ENCODE measurements at places on chromosomes 2 and 18.
A peak's percentile ranks its signal among the peaks of the same experiment; 100 is the strongest.

DNA sequence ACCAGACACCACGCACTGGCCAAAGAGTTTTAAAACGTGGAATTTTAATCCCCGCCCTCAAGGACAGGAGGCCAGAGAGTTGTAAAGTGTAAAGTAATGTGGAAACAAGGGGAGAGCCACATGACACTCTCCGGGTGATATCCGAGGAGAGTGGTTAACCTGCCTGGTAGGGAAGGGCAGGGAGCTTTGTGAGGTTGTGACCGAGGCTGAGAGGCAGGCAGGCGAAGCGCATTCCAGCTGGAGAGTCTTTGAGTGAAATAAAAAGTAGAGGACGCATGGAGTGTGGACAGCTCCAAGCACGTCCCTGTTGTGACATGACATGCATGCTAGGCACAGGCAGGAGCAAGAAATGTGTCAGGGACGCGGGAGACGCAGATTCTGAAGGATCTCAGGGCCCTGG lies 539.5 kb downstream of the RNF144A start:
- no peak for DNase-seq

DNA sequence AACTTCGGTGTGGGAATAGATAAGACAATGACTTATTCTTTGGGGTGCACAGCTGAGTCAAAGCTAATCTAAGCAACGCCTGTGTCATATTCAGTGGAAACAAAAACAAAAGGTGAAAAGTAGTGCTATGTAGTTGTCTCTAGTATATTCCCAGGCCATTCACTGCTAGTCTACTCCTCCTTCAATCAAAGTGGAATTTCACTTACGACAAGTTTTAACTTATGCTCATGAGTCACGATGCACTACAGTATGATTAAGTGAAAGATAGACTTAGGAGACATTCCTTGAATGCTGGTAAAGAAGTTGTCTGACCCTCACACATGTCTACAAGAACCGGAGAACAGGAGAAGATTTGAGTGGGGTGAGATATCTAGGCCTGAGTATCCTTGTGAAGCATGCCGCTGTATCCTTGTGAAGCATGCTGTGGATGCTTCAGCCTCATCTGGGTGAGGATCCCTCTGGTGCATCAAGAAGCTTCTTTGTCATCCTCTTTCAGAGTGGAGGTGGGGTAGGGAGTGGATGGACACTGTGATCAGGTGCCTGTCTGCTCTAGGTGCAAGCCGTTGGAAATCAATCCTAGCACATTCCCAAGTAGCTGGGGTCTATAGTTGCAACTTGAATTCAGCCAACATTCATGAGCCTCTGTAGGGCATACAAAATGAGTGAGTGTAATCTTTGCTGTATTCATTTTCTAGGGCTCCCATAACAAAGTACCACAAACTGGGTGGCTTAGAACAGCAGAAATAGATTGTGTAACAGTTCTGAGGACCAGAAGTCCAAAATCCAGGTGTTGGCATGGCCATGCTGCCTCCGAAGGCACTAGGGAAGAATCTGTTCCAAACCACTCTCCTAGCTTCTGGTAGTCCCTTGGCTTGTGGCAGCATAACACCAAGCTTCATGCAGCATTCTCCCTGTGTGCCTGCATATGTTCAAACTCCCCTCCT lies 173.5 kb upstream of the FN1 start:
- DNase-seq = no peak

GRCh38 chr2:96427169-96427568 lies 78.0 kb downstream of the NEURL3 start:
- no peak for DNase-seq

DNA sequence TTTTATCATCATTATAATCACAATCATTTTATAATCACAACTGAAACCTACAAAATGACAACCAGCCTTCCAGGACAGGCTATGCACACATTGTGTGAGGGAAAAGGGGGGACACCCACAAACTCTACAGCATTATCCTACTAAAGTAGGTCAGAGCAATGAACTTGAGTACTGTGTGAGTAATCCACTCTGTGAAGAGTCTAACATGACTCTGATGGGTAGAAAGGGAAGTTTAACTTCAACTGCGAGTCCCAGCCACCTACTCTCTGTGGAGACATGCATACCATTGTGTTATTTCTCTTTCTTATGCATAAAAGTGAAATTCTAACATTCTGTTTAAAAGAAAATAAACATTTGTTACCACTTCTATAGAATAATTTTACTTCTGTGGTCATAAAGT lies 177.9 kb downstream of the ZNF516 start:
- DNase-seq = no peak

GRCh38 chr2:140905083-140905781 lies 1225.6 kb downstream of the LRP1B start:
- no peak for DNase-seq

DNA sequence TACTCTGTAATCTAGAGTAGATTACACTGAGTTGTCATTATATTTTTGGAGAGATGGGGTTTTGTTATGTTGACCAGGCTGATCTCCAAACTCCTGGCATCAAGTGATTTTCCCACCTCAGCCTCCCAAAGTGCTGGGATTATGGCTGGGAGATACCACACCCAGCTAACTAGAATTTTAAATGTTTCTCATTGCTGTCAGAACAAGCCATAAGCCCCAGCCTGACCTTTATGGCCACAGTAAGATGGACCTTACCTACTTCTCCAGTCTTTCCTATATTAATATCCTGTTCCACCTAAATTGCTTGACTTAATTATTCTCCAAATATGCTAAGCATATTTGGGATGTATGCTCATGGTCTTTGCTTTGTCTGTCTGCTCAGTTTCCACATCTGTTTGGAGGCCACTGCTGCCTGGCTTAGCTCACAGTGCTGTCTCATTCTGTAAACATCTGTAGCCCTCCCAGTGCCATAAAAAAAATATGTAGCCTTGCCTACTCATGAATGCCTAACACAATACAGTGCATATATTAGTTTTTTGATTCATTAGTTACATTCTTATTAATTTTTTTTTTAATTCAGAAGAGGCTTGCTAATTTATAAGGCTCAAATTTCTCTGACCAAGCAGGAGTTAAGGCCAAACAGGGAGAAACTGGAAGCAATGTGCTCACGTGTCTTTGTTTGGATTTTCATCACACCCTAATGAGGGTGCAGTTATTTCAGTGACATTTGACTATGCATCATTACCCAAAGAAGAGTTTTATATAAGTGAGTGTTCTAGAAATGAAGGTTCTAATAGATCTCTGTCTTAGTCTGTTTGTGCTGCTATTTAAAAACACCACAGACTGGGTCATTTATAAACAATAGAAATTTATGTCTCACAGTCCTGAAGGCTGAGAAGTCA lies 45.3 kb upstream of the PSME4 start:
- DNase-seq = no peak

DNA sequence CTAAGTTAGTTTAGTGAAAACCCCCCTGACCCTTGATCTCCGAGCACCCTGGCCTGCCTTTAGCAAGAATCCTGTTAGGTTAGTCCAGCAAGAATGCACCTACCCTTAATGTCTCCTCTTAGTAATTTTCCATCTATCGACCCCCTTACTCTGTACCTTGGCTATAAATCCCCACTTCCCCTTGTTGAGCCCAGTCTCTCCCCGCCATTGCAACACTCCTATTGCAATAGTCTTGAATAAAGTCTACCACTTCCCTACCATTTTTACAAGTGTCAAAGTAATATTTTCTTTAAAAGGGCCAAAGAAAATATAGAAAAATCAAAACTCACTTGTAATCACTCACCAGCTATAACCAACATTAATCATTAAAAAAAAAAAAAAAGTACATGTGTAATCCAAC lies 4.2 kb upstream of the ZBTB7C start:
- no peak for DNase-seq

DNA sequence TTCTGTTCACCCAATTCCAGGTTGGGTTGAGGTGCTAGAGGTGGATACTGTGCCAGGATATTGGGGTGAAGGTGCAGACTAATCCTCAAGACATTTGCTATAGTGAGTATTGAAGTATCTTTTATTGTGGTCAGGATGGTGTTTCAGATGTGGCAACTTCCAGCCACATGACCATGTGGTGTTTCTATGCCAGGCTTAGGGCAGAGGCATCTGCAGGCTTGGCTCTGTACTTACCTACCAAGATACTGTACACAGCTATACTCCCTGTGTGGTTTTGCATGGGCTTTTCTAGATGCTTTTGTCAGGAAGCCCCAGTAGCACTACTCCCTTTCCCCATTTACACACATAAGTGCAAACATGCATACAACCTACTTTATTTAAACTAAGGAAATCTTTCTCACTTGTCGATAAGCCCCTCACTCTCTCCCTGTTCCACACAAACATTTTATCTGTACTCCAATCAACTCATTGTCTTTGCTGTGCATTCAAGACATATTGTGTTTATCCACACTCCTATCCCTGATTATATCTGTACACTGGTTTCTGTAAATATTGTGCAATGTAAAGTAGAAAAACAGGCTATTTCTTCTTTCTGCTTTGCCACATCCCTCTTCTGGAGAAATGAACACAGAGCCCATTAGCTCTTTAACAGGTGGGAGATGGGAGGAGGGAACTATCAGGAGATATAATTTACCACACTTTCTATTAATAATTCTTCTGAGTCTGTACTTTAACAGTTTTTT lies 12.3 kb downstream of the ARL6IP6 start:
- DNase-seq = peak; percentile 69

DNA sequence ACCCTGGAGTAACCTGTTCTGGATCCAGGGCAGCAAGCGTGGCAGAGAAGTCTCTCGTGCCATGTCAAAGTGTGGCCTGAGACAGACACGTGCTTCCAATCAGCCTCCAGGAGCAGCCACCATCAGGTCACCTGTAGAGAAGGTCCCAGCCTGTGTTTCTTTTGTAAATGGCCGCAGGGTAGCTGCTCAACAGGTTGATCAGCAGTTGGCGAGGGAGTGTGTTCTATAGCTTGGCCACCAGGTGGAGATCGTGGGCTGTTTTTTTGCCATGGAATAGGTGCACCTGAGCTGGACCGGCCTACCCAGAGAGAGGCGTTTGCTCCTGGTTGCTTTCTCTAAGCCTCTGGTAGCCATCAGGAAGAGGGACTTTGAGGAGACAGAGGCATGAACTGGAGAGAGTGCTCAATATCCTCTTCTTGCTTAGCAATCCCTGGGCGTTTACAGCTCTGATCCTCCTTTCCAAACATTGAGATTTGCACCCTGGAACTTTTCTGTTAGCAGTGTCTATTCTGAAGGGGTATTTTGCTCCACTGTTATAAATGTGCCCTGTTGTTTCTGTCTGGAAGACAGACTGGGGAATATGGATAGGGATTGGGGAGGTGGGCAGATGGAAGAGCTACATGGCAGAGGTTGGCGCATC lies 34.2 kb upstream of the EN1 start:
- peak; percentile 65 for DNase-seq

- DNase-seq = no peak
These were observed 14.6 kb downstream of the CIB4 start for GRCh38 chr2:26626606-26627005.

- no peak for DNase-seq
These were observed 52.7 kb upstream of the MAPK4 start for GRCh38 chr18:50507120-50507590.

DNA sequence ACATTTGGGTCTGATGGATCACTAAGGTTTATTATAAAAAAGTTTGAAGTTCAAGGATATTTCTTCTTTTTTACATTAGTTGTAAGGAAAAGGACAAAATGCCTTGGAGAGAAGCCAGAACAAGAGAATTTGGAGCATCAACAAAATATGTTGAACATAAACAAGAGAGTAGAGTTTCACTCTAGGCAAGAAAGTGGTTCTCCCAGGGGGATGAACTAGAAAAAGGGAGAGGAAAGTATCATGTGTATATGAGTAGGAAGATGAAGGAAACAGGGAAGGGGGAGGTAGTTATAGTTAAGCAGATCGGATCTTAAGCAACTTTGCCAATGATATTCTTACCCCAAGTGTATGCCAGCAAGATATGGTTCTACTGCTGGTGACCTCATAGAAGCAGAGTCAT lies 63.8 kb upstream of the GALNT3 start:
- DNase-seq = no peak

- no peak for DNase-seq
These were observed 6.2 kb upstream of the TSPYL6 start for GRCh38 chr2:54262015-54262765.

- DNase-seq = no peak
These were observed 86.6 kb downstream of the ASB1 start for GRCh38 chr2:238513346-238513745.

DNA sequence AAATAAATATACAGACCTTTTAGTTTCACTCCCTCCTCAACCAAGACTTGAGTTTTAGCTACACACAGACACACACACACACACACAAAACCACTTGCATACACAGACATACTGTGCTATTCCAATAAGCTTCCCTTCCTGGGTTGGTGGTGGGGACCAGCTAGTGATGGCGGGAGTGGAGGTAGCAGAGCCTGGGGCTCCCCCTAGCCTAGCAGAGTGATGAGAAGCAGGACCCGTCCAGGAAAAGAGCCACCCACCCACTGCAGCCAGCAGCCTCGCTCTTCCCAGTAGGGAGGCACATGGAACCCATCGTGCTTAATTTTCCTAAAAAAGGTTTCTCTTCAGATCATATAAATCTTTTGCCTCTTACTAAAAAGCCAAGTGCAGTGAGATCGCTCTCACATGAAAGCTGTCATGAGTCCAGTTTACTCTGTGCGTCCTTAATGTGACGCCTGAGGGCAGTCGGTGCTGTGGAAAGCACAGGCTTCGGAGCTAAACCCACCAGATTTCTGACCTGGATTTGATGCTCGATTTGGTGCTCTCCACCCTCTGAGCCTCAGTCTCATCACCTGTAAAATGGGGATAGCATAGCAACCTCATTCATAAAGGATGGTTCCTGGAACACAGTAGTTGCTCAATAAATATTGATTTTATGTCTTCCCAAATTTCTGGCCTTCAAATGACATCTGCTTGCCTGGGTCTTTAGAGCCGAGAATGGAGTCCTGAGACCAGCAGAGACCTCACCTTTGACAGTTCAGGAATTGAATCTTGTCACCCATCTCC lies 60.1 kb upstream of the YWHAQ start:
- no peak for DNase-seq

- no peak for DNase-seq
These were observed 151.6 kb downstream of the CSRNP3 start for GRCh38 chr2:165621086-165621560.

DNA sequence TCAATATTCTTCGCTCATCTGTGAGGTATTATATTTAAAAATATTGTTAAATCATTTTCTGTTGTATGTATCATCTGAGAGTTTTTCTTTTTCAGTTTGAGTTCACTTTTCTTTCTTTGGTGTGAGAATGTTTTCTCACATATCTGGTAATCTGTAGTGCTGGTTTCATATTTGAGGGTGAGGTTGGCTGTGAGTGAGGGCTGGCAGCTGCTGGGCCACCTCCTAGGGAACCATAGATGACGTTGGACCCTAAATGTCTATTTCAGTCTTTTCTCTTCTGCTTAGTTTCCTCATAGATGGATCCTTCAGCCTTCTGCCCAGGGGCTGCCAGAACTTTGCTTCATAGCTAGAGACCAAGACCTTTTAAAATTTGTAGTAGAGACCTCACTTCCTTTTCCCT lies 33.5 kb downstream of the MGAT5 start:
- peak; percentile 13 for DNase-seq

- DNase-seq = no peak
These were observed 25.8 kb downstream of the AAK1 start for GRCh38 chr2:69617744-69618143.

- peak; percentile 10 for DNase-seq
These were observed 595 bp downstream of the PARD6G start for GRCh38 chr18:80246445-80247392.

Measured in CD4-positive, alpha-beta T cell treated with Interleukin-12 subunit alpha and Interleukin-12 subunit beta, for 1 hour (primary cell).